ENCODE measurements at places on chromosomes 3 and 15.

- DNase-seq = no peak
Measured at GRCh38 chr15:25830844-25831451, 32.2 kb downstream of the ATP10A start.

DNA sequence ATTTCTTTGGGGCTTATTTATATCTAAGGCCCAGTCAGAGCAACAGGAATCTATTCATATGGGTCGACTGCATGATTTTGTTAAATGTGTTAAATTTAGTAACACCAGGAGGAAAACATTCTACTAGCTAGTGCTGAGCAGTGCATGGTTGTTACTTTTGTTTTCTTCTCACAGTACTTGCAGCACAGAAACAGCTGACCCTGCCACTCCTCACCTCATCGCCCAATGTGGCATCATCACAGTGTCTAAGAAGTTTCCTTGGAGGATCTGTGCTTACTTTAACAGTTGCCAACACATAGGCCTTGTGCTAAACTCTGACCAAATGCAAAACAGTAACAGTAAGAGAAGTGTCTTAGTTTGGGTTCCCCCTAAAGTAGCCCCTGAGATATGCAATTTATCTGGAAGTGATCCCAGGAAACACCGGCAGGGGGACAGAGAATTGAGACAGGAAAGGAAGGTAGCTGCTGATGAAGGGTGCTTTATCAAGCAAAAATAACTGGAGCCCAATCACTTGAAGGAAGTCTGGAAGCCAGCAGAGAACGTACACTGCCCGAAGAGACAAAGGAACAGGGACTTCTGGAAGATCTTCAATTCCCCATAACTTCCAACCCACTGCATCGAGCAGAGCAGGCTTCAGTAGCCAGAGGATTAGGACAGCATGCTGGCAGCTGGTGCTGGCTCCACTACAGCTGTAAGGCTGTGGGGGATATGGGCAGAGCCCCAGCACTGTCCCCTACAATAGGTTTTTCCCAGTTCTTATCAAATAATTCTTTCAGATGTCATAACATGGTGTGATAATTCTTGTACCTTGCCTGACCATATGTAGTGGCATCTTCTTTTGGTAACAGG, 36.0 kb upstream of the ULK4 start:
- DNase-seq = no peak

DNA sequence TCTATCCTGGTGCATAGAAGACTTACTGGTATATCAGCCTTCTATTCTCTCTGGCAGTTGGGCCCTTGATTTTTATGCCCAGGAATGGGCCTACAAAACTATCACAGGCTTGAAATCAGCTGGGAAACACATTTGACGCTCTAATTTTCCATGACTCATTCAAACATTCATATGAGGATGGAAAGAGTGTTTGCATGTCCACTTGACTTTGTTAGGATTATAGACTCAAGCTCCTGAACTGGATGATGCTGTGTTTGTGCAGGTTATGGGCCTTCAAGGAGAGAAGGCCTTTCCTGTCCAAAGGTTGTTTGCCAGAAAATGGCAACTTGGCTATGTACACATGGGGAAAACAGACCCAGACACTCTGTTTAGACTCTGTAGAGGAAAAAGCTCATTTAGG, 219.9 kb downstream of the GAP43 start:
- no peak for DNase-seq

- peak; percentile 30 for DNase-seq
Measured at GRCh38 chr3:94069194-94069813, 6.4 kb downstream of the NSUN3 start.

- no peak for DNase-seq
Measured at GRCh38 chr3:150544726-150545125, 1.6 kb downstream of the SERP1 start.

Measured in CD4-positive, alpha-beta T cell treated with Interleukin-10 for 1 hour (primary cell).